H1 (cell line): ENCODE measurements at places on chromosomes 6 and 20.

- DNase-seq, result no peak
Measured at GRCh38 chr6:23537828-23538227, 588.2 kb upstream of the NRSN1 start.

- DNase-seq, result no peak
Measured at GRCh38 chr20:1388741-1389483, 3.9 kb downstream of the FKBP1A start.

DNA sequence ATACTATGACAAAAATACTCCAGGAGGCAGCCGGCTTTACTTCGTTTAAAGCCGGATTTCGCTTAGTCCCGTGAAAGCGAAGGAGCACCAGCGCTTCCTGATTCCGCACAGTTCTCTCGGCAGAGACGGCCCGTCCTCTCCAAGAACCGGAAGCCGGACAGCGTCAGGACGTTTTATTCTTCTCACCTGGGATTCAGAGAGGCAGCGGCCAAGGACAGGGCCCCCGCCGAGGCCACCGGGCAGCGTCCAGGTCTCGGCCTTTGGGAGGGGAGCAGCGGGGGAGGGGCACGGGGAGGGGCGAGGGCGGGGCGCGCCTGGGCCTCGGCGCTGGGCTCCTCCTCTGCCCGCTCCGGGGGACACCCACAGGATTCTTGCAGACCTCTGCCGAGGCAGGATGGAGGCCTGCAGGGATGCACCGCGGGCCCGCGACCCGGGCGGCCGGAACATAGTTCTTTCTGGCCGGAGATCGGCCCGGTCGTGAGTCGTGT is 2.8 kb upstream of the DIDO1 start:
- peak; percentile 82 for DNase-seq

GRCh38 chr6:12289933-12290820 is at the start of gene EDN1:
Gene EDN1 (plus strand): TSS chr6:12290361. CDS start chr6:12290630, 269 bp downstream.
- DNase-seq, result peak; percentile 61

DNA sequence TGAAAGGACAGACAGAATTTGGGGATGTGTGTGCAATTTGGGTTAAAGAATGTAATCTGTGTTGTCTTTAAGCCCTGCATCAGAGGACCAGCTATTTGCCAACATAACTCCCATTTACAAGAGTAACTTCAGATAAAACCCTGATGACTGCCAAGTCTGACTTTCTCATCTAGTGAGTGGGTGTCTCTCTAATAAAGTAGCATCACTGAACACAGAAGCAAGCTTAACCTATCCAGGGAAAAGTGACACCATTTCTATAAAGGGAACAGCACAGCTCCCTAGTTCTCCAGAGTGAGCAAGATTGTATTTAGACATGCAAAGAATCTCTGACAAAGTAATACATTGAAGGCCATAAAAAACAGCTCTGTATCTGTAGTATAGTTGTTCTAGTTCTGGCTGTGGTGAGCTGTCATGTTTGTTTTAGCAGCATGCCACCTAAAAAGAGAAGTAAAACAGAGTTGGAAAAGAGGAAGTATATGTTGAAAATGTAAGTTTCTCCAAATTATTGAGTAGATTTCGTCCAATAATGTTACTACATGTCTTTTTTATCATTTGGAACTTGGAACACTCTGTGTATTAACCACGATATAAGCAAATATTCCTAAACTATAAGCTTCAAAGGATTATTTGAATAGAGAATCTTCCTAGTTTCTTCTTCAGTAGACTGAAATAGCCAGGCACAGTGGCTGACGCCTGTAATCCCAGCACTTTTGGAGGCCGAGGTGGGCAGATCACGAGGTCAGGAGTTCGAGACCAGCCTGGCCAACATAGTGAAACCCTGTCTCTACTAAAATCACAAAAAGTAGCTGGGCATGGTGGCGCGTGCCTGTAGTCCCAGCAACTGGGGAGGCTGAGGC is 8.8 kb upstream of the PIM1 start:
- DNase-seq, result no peak

DNA sequence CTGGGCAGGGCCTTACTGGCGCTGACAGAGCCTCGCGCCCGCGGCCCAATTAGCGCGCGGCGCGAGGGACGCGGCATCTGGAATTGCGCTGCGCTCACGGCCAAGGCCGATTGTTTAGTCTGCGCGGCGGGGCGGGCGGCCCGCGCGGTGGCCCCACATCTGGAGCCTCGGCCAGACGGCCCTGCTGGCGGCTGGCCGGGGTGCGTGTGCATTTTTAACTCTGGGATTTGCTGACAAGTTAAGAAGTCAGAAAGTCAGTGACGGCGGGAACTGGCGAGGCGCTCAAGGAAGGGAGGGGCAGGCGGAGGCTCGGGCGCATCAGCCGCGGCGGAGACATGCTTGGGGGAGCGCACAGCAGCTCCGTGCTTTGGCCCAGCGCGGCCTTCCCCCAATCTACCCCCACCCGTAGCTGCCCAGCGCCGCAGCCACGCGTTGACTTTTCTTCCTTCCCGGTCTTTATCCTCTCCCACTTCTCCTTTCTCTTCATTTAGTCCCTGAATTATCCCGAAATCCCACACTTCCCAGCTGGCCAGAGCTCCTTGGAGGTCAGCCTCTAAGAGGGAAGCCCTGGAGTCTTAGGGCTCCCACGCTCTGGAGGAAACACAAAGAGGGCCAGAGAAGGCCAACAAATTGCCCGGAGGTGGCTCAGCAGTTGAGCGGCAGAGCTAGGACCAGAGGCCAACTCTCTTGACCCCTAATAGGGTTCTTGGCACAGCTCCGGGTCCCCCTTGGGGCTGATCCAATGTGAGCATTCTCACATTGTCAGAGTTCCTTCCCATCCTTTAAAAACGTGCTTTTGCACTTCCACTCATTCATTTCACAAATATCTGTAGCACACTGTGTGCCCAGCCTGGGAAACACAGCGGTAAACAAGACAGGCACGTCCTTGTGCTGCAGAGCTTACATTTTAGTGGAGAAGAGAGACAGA is 40.8 kb upstream of the FOXP4 start:
- DNase-seq, result no peak

DNA sequence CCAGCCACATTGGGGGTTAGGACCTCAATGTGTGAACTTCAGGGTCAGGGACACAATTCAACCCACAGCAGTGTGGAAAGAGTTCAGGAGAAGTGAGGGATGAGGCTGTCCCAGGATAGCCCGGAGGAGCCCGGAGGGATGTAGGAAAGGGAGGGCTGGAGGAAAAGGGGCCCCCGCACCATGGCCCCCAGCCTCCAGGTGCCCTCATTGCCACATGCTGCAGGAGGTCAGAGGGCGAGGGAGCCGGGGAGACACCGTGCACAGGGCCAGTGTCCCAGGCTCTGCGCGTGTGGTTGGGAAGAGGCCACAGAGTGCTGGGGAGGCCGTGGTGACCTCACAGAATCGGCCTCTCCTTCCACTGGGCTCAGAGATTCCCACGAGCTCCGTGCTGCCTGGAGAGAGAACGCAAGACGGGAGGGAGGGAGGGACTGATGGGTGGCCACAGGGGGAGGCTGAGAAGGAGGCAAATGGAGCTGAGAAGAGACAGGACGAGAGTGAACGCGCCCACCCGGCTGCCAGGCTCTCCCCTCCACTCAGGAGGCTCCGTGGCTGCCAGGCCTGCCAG is 215.1 kb downstream of the DLL1 start:
- no peak for DNase-seq

GRCh38 chr20:25048519-25048952 is 9.4 kb downstream of the ACSS1 start:
- no peak for DNase-seq

DNA sequence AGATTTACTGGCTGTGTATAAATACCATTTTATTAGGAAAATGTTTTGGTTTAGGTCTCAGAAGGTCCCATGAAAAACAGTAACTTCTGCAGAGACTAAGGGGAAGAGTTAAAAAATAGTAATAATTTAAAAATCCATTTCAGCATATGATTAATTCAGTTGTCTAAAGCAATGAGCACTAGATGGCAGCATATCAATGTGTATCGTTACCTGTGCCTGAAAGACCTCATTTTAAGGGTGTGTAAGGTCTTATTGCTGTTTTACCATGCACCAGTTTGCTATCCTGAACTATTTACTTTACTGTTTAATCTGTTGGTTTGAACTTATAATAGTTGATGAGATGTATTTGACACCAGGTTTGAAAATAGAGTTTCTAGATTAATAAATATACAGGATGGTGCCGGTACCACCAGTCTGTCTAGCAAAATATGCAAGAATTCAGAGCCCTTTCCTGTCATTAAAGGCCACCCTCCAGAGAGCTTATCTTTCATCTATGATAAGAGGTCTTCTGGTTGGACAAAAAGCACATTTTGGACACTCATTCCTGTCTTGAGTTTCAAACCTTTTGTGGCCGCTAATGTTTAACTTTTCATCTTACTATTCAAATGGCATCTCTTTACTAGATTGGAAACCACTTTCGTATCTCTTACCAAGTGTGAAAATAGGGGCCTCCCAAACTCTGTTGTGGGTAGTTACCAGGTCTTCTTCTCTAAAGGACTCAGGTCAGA is 8.9 kb upstream of the AHI1 start:
- no peak for DNase-seq

GRCh38 chr6:36357872-36358225 is 21.2 kb upstream of the BNIP5 start:
- DNase-seq, result no peak

DNA sequence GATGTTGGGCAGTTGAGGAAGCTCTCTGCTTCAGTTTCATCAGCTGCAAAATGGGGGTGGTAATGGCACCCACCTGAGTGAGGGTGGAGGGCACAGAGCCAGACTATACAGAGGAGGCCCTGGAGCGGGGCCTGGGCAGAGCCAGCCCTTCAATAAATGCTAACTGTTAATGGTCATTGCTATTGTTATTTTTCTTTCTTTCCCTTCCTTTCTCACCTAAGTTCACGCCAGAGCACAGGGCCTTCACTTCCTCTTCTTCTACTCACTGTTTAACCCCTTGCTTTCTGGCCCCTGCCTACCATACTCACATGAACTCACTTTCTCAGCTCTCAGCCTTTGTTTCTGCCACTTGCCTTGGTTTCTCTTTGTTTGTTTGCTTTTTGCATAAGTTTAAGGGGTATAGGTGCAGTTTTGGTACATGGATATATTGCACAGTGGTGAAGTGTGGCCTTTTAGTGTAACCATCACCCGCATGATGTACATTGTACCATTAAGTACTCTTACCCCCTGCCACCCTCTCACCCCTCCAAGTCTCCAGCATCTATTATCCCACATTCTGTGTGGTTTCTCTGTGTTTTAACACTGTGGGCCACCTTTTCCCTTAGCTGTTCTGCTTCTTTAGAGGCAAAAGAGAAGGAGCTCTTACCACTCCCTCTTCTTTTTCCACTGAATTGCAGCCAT is 7.5 kb upstream of the RREB1 start:
- no peak for DNase-seq

GRCh38 chr6:134691180-134691579 is 258.7 kb downstream of the ALDH8A1 start:
- DNase-seq, result no peak

- no peak for DNase-seq
Measured at GRCh38 chr6:93418033-93418407, 1.3 kb downstream of the EPHA7 start.

DNA sequence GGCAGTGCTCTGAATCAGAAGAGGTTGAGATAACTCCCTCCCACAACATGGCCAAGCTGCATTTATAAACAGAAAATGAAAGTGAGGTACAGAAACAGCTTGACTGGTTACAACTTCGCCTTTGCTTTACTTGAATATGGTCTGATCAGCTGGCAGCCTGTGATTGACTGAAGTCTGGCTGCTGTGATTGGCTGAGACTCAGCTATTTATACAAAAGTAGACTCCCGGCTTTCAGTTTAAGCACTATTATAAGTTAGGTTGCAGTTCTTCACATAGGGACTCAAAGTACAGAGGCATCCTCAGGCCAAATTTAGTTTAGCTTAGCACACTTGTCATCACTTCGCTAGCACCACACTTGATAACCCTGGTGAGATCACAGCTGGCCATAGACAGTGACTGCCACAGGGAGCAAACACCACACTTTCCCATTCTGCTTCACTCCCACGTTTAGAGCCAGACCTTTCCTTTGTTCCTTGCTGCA is 362.6 kb downstream of the EPM2A start:
- no peak for DNase-seq

GRCh38 chr6:105790635-105791034 is 295.5 kb upstream of the PRDM1 start:
- DNase-seq, result no peak

DNA sequence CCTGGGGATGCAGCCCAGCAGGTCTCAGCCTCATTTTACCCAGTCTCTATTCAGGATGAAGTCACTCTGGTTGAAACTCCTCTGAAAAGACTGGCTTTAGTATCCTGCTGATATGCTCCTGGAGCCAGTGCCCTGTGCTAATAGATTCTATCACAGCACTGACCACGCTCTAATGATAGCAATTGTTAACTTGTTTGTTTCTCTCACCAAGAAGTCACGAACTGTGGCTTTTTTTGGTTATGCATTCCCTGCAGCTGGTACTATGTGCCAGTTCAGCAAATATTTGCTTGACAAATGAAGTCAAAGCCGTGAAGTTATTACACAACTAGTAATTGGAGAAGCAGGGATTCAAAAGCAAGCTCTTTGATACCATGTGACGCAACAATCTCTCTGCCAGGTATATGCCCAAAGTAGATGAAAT is 754.6 kb downstream of the KIF16B start:
- DNase-seq, result no peak

DNA sequence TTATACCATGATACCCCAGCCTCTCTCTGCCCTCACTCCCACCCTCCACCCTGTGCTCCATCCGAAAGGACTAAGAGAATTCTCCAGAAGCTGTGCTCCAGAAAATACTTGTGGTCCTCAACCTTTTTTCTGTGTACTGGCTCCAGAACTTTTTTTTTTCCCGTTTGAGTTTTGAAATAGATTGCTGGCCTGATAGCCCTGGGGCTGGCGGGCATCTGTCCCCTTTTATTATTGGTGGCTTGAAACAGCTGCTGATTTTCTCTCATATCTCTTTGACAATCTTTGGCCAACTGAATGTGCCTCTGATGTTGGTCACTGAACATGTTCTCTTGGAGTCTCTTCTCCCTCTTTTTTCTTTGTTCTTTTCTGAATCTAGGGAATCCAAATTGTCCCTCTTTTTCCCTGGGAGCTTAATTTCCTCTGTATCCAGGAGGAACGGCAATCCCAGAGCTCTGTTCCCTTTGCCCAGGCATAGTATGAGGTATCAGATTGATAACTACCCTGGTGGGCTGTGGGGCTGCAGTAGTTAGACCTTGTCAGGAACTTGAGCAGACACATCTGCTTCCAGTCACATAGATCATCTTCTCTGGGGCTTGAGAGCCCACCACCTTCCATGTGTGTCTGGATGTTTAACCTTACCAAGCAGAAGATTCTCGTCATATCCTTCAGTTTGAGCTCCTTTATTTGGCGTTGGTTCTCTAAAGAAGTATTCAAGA is 1.6 kb downstream of the PPARD start:
- DNase-seq, result no peak

DNA sequence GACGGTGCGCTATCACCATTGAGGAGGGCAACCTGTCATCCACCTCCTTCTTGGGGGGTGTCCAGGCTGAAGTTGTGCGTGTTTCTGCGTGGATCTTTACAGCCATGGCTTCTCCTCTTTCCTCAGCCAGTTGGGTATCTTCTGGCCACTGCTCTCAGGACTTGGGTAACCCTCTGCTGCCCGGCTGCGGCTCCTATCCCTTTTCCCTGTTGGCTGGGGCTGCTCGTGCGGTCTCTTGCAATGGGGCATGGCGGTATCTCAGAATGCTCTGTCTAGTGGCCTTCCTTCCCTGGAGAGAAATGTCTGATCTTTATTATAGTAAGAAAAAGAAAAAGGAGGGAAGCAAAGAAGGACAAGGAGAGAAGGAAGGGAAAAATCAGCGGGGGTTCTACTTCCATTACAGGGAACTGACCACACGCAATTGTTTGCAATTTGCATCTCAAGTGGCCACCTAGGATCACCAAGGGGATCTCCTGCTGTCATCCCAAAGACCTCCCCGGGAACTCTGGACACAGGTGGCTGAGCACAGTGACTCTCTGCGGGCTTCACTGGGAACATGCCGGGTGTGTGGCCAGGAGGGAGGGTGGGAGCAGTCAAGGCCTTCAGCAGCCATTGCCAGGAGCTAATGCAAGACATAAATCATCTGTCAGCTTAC is 60.8 kb downstream of the NPEPL1 start:
- peak; percentile 59 for DNase-seq
